ENCODE measurements at places on chromosomes 12 and 14. TPM values are rescaled to one million over a fixed set of nuclear protein-coding genes. Genes with fewer than 3 reads are reported as not detected.

DTX1 gene
- 0.39 TPM for total RNA-seq

NKX2-1 gene
- total RNA-seq, result 0.48 TPM

CDC42BPB gene
- 63.6 TPM for total RNA-seq

POTEG gene
- not detected for total RNA-seq

CCND2 gene
- 67.9 TPM for total RNA-seq

KHNYN gene
- 33.4 TPM for total RNA-seq

TAS2R42 gene
- total RNA-seq, result not detected

CLEC6A gene
- not detected for total RNA-seq

DGKA gene
- total RNA-seq, result 14.8 TPM

CCDC38 gene
- total RNA-seq, result not detected

GPRC5D gene
- total RNA-seq, result not detected

DENR gene
- 30.1 TPM for total RNA-seq

MUCL1 gene
- total RNA-seq, result not detected

EML5 gene
- total RNA-seq, result not detected
